ENCODE measurements at places on chromosomes 6 and 20.

- DNase-seq: no peak
Measured at GRCh38 chr6:98044791-98045470, 761.9 kb upstream of the MMS22L start.

DNA sequence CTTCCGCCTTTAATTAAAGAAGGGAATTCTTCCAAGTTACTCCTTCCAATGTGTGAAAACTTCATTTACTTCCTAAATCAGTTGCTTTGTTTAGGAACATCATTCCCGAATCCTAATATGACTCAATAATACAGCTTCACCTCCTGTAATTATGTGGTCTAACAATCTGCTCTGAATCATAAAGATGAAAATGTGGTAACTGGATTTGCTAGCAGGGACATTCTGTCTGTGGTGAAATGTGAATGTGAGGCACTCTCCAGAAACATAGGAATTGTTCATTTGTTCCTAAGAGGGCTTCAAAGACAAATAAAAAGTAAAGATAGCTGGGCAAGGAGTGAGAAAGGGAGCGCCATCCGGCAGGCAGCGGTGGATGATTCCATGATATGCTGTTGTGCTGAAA, 678.1 kb downstream of the KIF16B start:
- no peak for DNase-seq

DNA sequence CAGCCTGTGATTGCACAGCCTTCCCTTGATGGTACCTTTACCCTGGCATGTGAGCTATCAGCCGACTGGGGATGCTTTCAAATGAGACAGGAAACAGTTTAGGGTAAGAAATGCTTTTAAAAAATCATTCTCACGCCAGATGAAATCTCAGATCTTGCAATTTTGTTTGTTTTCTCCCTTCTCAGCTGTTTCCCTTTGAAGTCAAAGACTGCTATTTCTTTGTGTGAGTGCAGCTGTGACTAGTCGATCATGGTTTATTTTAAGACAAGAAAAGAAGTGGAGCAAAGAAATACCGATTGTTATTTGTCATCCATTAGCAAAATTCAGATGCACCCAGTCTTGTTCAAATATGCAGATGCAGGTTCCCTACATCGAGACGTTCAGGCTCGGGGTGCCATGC, 489.7 kb downstream of the QKI start:
- no peak for DNase-seq

DNA sequence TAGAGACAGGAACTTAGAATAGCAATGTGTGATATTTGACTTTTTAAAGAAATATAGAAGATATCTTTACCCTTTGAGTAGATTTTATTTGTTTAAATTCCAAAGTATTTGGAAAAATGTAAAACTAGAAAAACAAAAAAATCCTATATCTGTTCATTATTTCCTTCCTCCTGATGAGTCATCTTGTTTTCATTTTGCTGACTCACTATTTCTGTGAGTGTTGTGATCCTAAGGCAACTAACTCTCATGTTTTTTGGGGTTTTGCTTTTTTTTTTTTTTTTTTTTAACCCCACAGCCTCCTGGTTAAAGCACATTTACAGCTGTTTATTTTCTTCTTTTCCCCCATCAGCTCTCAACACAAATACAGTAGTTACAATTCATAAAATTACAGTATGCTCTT, 37.8 kb upstream of the THEMIS start:
- DNase-seq: no peak

DNA sequence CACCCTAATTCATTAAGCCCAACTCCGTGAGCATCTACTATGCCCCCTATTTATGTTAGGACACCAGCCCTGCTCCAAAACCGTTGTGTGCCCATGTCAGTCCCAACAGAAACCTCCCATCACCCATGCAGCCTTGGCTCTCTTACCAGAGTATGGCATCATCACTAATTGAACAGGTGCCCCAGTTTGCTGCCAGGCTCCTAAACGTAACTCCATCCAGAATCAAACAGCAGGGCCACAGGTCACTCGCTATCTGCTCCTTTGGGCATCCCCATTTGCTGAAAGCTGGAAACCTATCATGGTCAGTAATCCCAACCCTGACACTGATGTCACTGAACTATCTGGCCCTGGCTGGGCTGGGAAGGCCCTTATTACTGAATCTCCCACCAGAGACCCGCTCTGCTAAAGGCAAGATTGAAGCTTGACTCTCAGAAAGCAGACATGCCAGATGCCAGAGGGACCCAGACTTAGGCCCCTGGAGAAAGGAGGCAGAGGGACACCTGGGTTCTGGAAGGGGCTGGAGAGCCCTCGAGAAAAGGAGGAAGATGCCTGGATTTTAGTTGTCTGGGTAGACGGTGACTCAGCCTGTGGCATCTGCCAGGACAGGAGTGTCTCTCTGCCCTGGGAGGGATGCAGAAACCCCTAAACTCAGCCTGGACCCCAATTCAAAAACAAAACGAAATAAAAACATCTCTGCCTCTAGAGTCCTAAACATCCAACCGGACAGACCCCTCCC, 14.0 kb downstream of the MUCL3 start:
- no peak for DNase-seq

Data from CD4-positive, alpha-beta T cell treated with Interleukin-6 for 4 hours (primary cell).